ENCODE measurements at places on chromosomes 6 and 20.

- DNase-seq: no peak
Observed at GRCh38 chr6:113442040-113442439, 415.1 kb upstream of the MARCKS start.

DNA sequence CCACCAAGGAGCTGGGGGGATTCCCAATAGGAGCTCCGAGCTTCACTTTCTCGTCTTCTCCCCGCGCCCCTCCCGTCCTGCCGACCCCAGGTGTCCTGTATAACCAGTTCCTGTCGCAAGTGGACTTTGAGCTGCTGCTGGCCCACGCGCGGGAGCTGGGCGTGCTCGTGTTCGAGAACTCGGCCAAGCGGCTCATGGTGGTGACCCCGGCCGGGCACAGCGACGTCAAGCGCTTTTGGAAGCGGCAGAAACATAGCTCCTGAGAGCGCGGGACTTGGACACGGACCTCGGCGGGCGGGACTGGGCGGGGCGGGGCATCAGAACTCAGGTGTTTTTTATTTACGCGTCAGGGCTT, 340 bp upstream of the VARS2 start:
- DNase-seq: no peak

DNA sequence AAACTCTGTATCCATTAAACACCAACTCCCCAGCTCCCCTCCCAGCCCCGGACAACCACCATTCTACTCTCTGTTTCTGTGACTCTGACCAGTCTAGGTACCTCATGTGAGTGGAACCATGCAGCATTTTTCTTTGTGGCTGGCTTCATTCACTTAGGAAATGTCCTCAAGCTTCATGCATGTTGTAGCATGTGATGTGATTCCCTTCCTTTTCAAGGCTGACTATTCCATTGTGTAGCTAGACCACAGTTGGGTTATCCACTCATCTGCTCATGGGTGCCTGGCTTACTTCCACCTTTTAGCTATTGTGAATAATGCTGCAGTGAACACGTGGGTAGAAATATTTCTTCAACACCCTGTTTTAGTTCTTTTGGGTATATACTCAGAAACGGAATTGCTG, 8.8 kb upstream of the BPHL start:
- DNase-seq: no peak

GRCh38 chr20:13297147-13297899, 76.2 kb downstream of the ISM1 start:
- DNase-seq: no peak

DNA sequence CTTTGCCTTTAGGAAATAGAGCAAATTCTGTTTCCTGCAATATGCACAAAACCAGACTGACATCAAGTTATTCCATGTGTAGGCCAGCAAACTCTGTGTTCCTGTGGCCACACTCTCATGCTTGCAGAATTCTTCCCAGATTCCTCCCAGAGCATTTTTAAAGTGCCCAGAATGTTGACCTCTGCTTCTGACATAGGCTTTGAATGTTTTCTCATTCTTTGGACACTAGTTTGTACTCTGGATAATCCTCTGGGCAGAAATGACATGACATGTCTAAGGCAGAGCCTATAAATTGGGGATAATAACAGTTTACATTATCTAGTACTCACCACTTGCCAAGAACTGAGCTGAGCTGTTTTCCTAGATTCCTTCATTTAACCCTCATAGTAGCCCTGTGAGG, 9.2 kb upstream of the EFHC1 start:
- DNase-seq: no peak

DNA sequence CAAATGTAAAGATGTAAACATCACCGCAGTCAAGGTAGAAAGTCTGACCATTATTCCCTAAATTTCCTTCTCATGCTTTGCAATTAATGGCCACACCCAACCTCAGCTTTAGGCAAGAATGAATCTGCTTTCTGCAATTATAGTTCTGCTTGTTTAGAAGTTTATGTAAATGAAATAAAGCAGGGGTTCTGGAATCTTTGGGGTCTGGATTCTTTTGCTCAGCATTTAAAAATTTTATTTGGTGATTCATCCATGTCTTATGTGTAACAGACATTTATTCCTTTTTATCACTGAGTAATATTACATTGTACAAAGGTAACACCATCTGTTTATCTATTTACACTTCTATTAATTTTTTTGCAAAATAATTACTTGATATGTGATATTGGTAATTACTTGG, 613.6 kb downstream of the UTRN start:
- no peak for DNase-seq

- no peak for DNase-seq
Observed at GRCh38 chr6:36912030-36912454, 26.3 kb downstream of the C6orf89 start.

DNA sequence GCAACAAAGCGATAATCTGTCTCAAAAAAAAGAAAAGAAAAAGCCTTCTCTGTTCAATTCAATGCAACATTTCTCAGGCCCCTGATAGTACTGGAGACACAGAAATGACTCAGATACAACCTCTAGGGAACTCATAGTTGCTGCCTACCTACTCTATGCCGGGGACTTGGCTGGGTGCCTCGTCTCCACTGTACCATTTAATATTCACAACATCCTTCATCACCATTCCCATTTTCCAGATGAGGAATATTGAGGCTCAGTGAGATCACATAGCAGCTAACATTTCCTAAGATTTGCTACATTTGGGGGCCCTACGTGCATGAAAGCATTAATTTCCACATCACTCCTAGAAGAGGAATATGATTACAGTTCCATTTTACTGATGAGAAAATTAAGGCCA, 7.5 kb downstream of the NOL4L start:
- DNase-seq: no peak

- DNase-seq: no peak
Observed at GRCh38 chr6:74925683-74926082, 280.2 kb downstream of the COL12A1 start.

- DNase-seq: no peak
Observed at GRCh38 chr6:814378-815347, 121.7 kb upstream of the EXOC2 start.

DNA sequence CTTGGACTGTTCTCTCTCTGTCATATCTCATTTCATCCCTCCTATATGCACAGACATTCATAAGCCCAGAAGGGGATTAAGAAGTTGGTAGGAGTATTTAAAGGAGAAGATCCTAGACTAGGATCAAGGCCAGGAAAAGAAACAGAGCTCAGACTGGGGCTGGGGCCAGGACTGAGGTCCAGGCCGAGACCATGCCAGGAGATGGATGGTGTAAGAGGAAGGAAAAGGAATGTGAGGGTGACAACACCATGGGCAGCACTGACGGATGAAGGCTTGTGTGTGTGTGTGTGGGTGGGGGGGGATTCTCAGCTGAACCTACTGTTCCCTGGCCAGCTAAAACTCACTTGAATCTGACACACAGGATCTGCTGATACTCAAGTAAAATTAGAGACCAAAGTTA, 182.1 kb downstream of the KIF6 start:
- DNase-seq: no peak

GRCh38 chr6:45808917-45809316, 206.7 kb downstream of the CLIC5 start:
- DNase-seq: no peak

DNA sequence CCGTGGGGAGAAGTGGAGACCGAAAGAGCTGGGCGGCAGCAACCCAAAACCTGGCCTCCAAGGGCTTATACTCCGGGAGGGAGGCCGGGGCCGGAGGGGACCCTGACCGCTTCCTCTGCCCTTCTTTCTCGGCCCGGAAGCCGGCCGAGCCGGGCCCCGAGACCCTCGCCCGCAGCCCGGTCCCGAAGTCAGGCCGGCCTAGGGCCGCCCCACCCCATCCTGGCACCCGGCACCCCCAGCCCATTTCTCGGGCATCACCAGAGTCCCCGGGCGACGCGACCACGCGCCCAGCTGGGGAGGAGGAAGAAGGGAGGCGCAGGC, 572 bp upstream of the ZDHHC14 start:
- DNase-seq: no peak

All from effector CD4-positive, alpha-beta T cell (primary cell).